Sigmoid colon (tissue), 7 donors: ENCODE measurements at places on chromosomes 1 and 21. TPM values are rescaled to one million over a fixed set of nuclear protein-coding genes. Genes with fewer than 3 reads are reported as not detected.
A peak's percentile ranks its signal among the peaks of the same experiment; 100 is the strongest.

DNA sequence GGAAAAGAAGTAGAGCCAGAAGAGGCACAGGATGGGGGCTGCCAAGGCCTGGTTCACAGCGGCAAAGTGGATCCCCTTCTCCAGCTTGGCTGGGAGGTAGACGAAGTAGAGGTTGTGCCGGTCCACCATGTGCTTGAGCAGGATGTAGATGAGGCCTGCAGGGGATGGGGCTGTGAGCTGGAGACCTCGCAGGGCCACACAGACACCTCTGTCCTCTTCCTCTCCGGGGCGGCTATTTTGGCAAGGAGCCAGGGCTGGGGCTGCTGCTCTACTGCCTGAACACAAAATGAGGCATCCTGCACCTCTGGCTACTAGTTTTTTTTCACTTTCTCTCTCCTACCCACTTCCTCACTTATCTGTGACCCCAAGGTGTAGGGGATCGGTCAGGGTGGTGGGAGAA, 32.3 kb downstream of the TMEM63A start:
- DNase-seq: no peak

- DNase-seq: no peak
These were observed 936.7 kb upstream of the TMPRSS15 start for GRCh38 chr21:19340303-19340702.

DNA sequence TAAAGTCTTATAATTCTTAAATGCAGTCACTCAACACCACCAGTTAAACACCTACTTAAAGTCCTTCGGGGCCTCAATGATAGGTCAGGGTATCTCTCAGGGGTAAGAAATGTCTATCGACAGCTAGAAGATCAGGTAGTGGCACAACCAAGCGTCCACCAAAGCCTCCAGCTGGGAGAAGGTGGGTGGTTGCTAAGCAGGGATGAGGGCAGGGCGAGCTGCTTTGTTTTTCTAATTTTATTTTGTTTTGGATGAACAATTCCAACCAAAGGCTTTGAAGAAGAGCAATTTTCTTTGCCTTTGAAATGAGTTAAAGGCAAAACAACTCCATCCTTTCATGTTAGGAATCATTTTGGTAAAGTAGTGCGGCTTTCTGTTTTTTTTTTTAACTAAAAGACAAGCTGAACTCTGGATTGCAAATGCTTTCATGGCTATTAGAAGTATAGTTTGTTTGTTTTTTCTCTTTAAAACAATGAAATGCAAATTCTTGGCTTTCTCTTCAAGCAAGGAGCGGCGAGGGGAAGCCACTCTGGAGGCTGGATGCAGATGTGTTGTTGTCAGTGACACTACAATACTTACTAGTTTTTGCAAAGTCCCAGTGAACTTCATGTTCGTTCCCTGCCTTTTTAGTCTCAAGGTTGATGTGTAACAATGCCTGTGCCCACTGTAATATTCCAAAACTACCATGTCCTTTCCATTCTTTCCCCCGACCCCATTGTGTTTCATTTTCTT, 106.0 kb downstream of the MRPS6 start:
- DNase-seq: peak; percentile 17

Gene NUDT17
- total RNA-seq: 1.6 TPM

DNA sequence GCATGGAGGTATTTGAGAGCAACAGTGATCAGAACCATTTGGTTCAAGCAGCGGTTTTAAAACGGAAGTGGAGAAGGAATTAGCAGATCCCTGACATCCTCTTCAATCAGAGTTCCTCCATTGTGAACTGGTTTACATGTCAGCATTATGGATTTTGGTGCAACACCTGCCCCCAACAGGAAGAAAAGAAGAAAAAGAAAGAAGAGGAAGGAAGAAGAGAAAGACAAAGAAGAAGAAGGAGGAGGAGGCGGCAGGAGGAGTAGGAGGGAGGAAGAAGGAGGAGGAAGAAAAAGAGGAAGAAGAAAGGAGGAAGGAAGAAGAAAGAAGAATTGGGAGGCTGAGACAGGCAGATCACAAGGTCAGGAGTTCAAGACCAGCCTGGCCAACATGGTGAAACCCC, 17.4 kb downstream of the NDUFS5 start:
- DNase-seq: no peak

Gene TACSTD2
- total RNA-seq: 0.71 TPM
